Neural progenitor cell (in vitro differentiated cells): ENCODE measurements at places on chromosomes 11 and 22. TPM values are rescaled to one million over a fixed set of nuclear protein-coding genes. Genes with fewer than 3 reads are reported as not detected.

DNA sequence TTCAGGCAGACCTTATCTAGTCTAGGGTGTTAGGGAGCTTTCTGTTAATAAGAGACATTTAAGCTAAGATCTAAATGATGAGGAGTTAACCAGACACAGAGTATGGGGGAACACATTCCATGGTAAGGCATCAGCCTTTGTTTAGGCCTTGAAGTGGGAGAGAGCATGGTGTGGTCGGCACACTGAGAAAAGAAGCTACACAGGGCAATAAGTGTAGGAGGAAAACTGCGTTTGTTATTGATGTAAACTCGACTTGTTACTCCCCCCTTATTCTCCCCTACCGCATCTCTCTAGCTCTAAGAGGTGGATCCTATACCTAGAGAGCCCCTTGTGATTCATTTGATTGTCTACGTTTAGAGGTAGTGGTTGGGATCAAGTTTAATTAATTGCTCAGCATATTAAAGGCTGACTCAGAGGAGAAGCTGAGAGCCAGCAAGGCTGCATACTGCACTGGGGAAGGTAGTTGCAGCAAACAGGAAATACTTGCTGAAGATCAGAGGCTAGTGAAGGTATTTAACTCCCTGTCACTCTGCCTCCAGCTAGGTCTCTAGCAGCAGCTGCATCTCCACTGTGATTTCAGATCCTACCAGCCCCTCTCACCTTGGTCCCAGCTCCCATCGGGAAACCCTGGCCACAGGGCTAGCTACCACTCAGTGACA lies 86.8 kb upstream of the TEAD1 start:
- no peak overlapping the region for H3K27ac ChIP-seq
- no peak overlapping the region for H3K4me3 ChIP-seq
- no peaks in the 10 kb centered on the region for H3K4me1 ChIP-seq
- no peaks in the 10 kb centered on the region for H3K36me3 ChIP-seq
- no peaks in the 10 kb centered on the region for H3K27me3 ChIP-seq
- DNase-seq = no peak

GRCh38 chr11:43837879-43838278 lies 42.8 kb upstream of the ALKBH3 start:
- H3K4me1 ChIP-seq = peaks cover 21% of the 10 kb centered on the region
- peaks cover 7% of the 10 kb centered on the region for H3K36me3 ChIP-seq
- H3K4me3 ChIP-seq = no peak overlapping the region
- no peak overlapping the region for H3K27ac ChIP-seq

DNA sequence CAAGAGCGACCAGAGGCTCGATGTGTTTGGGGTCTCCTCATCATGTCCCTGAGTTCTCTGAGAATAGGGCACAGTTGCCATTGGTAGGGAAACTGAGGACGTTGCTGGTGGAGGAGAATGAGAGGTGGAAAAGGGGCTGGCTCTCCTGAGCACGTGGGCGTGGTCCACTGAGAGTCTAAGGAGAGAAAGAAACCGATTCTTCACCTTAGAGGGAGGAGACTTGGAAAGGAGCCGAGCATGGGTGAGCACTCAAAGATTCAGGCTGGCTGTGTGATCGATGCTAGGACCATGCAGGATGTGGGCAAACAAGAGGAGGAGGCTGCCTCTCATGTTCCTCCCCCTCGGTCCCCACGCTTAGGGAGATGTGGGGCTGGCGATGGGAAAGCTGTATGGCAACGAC lies 19.8 kb upstream of the TLCD5 start:
- no peak for DNase-seq
- H3K27me3 ChIP-seq = no peaks in the 10 kb centered on the region
- no peaks in the 10 kb centered on the region for H3K36me3 ChIP-seq
- H3K27ac ChIP-seq = no peak overlapping the region

- no peak overlapping the region for H3K27ac ChIP-seq
- no peak overlapping the region for H3K4me3 ChIP-seq
- H3K4me1 ChIP-seq = no peaks in the 10 kb centered on the region
- no peak for DNase-seq
- H3K27me3 ChIP-seq = no peaks in the 10 kb centered on the region
- H3K36me3 ChIP-seq = no peaks in the 10 kb centered on the region
Measured at GRCh38 chr11:114342476-114342875, 46.3 kb downstream of the NNMT start.

DNA sequence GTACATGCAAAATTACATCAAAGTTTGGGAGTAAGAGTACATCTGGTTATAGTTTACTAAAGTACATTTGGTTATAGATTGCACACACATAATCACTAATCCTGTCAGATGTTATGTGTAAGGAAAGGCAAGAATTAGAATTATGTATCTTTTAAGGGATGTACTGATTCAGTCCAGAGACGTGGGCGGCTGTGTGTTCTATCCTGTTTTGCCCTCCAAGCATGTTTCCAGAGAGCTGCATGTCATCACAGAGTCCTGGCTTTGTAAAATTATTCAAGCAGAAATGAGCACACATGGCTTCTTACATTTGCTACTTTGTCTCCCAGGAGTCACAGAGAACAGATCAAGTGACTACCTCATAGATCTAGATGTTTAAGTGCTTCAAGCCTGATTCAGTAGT lies 33.2 kb upstream of the CEP126 start:
- H3K4me1 ChIP-seq = no peaks in the 10 kb centered on the region
- H3K36me3 ChIP-seq = no peaks in the 10 kb centered on the region
- no peaks in the 10 kb centered on the region for H3K27me3 ChIP-seq
- H3K27ac ChIP-seq = no peak overlapping the region
- no peak overlapping the region for H3K4me3 ChIP-seq

- no peak overlapping the region for H3K4me3 ChIP-seq
- no peaks in the 10 kb centered on the region for H3K36me3 ChIP-seq
- no peak overlapping the region for H3K27ac ChIP-seq
- no peak for DNase-seq
- H3K4me1 ChIP-seq = peaks cover 5% of the 10 kb centered on the region
Measured at GRCh38 chr11:13440100-13440855, 22.7 kb downstream of the BTBD10 start.

- H3K27me3 ChIP-seq = no peaks in the 10 kb centered on the region
- DNase-seq = no peak
- H3K4me1 ChIP-seq = peaks cover 7% of the 10 kb centered on the region
Measured at GRCh38 chr11:14522245-14522644, 2.1 kb upstream of the PSMA1 start.

The RNF26 gene
- total RNA-seq = 17.1 and 48.2 TPM in 2 replicates

- no peaks in the 10 kb centered on the region for H3K4me1 ChIP-seq
- H3K36me3 ChIP-seq = no peaks in the 10 kb centered on the region
- DNase-seq = peak; percentile 1
- H3K27me3 ChIP-seq = no peaks in the 10 kb centered on the region
- H3K27ac ChIP-seq = no peak overlapping the region
Measured at GRCh38 chr22:46596032-46596441, 24.1 kb upstream of the GRAMD4 start.

- no peaks in the 10 kb centered on the region for H3K36me3 ChIP-seq
- no peaks in the 10 kb centered on the region for H3K27me3 ChIP-seq
- H3K4me3 ChIP-seq = no peak overlapping the region
- H3K4me1 ChIP-seq = peaks cover 10% of the 10 kb centered on the region
- peak; percentile 45 for DNase-seq
- H3K27ac ChIP-seq = no peak overlapping the region
Measured at GRCh38 chr22:45552580-45553350, 50.1 kb downstream of the FBLN1 start.

The CCDC179 gene
- not detected in 2 replicates for total RNA-seq

GRCh38 chr11:44575288-44575672 lies 9.8 kb downstream of the CD82 start:
- DNase-seq = no peak
- H3K4me1 ChIP-seq = peaks cover 26% of the 10 kb centered on the region
- no peak overlapping the region for H3K4me3 ChIP-seq

The MS4A6E gene
- not detected in 2 replicates for total RNA-seq

- peaks cover 37% of the 10 kb centered on the region for H3K27me3 ChIP-seq
- H3K36me3 ChIP-seq = no peaks in the 10 kb centered on the region
- H3K27ac ChIP-seq = no peak within 1 kb of the TSS
- peaks cover 13% of the 10 kb centered on the region for H3K4me1 ChIP-seq
- no peak for DNase-seq
Measured at GRCh38 chr22:36913427-36914389, at the start of gene CSF2RB. Gene CSF2RB, plus strand, starts transcription at chr22:36913628. Its CDS starts 8,580 bp downstream, at chr22:36922208.

DNA sequence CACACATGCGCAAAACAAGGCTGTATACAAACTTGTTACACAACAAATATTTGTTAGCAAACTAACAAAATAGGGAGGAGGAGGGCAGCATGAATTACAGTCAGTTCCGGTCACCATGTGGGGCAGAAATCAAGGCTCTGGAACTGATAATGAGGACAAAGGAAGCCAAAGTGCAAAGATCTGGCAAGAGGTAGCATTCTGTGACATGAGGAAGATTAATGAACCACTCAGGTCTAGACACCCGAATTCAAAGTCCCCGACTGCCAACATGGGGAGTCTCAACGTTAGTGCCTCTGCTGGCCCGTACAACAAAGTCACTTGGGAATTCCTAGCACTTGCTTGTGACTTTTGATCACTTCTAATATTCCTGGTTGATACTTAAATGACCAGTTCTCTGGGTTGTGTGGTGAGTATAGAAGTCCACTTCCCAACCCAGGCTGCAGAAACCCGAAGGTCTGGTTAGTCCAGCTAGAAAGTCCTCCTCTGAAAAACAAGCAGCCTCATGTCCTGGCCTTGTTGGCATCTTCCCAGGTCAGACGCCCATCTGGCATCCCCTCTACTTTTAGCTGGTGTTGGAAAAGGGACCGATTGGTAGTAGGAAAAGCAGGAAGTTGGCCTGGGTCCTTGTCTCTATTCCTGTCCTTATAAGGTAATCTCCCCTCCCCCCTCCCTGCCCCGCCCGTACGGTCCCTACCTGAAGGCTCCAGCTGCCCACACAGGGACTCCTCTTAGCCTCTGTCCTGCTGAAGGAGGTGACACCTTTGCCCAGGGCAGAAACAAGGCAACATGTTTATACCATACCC lies 1.6 kb downstream of the SUN2 start:
- H3K4me3 ChIP-seq = peak overlapping the region; percentile 95
- peaks cover 21% of the 10 kb centered on the region for H3K4me1 ChIP-seq
- no peaks in the 10 kb centered on the region for H3K36me3 ChIP-seq
- no peak overlapping the region for H3K27ac ChIP-seq
- H3K27me3 ChIP-seq = peaks cover 17% of the 10 kb centered on the region

DNA sequence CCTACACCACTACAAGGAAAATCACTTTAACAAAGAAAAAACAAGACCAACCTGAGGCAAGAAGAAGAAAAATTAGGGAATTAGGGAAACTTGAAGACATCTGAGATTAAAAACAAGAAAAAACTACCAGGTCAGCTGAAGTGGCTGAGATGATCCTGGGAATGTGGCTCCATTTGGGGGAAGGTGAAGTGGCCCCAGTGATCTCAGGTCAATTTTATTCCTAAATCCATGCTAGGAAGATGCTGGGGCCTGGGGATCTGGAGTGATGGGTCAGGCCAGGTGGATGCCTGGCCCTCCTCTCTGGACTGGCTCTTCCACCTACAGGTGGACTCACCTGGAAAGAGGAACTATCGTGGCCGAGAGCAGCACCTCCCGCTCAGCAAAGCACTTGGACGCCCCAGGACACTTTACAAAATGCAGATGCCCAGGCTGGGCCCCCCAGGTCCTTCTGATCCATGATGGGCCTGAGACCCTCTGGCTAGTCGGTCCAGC lies 6.7 kb downstream of the TOP3B start:
- H3K4me1 ChIP-seq = no peaks in the 10 kb centered on the region
- no peak overlapping the region for H3K27ac ChIP-seq
- H3K4me3 ChIP-seq = no peak overlapping the region
- no peaks in the 10 kb centered on the region for H3K36me3 ChIP-seq
- H3K27me3 ChIP-seq = no peaks in the 10 kb centered on the region

- H3K4me1 ChIP-seq = peaks cover 9% of the 10 kb centered on the region
- peak overlapping the region; percentile 92 for H3K4me3 ChIP-seq
- H3K36me3 ChIP-seq = no peaks in the 10 kb centered on the region
- no peak overlapping the region for H3K27ac ChIP-seq
Measured at GRCh38 chr11:74989260-74989638, 516 bp downstream of the NEU3 start.

The LDHAL6A gene
- total RNA-seq = not detected in 2 replicates

GRCh38 chr11:46240861-46241260 lies 36.6 kb upstream of the CREB3L1 start:
- no peak overlapping the region for H3K27ac ChIP-seq
- peaks cover 17% of the 10 kb centered on the region for H3K4me1 ChIP-seq
- no peak overlapping the region for H3K4me3 ChIP-seq
- H3K36me3 ChIP-seq = no peaks in the 10 kb centered on the region
- H3K27me3 ChIP-seq = peaks cover 32% of the 10 kb centered on the region

DNA sequence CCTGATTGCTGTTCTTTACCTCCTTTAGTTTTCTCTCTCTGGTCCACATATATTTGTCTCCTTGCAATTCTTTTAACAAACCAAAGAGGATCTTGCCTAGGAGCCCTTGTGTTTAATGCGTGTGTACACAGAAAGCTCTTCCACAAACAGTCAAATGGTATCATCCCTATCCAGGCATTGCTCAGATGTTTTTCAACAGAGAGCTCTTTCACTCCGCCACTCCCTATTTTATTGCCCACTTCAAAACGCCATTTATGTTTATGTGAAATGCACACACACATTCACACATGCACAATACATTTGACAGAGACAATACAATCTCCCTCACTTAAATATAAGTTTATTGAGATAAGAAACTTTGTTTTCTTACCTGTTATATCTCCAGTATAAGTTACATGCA lies 4.7 kb downstream of the OR5AP2 start:
- no peak for DNase-seq
- H3K4me3 ChIP-seq = no peak overlapping the region
- H3K27ac ChIP-seq = no peak overlapping the region
- H3K4me1 ChIP-seq = no peaks in the 10 kb centered on the region
- no peaks in the 10 kb centered on the region for H3K36me3 ChIP-seq

The OR4C6 gene
- total RNA-seq = not detected in 2 replicates

The SLC29A2 gene
- total RNA-seq = 6.9 and 15.3 TPM in 2 replicates

DNA sequence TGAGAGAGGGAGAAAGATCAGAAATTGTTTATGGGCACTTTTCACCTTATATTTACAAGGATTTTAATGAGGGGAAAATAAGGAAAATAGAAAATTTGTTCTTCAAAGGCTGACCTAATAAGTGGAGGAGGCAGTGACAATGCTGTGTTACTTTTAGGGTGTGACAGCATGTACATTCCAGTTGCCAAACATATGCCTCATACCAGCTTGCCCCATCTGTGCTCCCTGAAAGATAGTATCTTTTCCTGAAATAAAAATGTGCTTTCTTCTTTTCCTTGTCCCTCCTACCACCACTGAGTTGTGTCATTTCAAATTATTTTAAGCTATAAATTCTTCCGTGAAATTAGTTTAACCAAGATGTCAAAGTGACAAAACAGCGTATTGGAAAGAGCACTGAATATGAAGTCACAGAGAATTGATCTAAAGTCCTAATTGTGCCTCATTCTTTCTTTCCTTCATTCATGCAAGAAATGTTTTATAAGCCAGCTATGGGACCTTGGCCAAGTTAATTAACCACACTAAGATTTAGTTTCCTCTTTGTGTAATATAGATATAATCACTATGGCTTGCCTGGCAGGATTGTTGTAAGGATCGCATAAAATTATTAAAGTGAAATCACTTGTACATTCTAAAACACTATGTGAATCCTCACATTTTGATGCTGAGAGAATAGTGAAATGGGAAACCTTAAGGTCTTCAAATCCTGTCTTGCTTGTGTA lies 1307.5 kb upstream of the TENM4 start:
- no peak overlapping the region for H3K4me3 ChIP-seq
- no peaks in the 10 kb centered on the region for H3K4me1 ChIP-seq
- no peak overlapping the region for H3K27ac ChIP-seq
- no peaks in the 10 kb centered on the region for H3K36me3 ChIP-seq
